ENCODE measurements at places on chromosomes 2 and 18.

- no peak for DNase-seq
Measured at GRCh38 chr18:4144201-4144600, 310.9 kb downstream of the DLGAP1 start.

GRCh38 chr2:143503280-143503679 is 374.1 kb downstream of the ARHGAP15 start:
- DNase-seq = no peak

DNA sequence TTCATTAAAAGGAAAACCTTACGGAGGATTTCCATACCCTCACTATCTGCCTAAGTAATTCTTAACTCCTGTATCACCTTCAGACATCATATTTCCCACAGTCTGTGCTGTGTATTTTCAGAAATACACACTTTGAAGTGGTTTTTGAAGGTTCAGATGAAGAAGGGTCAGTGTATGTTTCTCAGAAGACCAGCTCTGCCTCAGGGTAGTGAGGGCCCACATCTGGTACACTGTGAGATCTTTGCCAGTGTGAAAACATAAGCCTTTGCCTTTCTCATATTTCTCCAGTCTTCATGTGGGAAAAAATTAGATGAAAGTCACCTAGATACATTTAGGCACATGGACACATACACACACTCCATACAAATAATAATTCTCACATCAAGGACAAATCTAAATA is 408.4 kb downstream of the RIT2 start:
- DNase-seq = no peak

- DNase-seq = no peak
Measured at GRCh38 chr2:119491776-119492525, 32.3 kb downstream of the SCTR start.

GRCh38 chr2:159150280-159150746 is 136.2 kb downstream of the WDSUB1 start:
- DNase-seq = no peak

GRCh38 chr2:26550276-26551015 is 72.5 kb upstream of the OTOF start:
- DNase-seq = no peak

- DNase-seq = no peak
Measured at GRCh38 chr2:216683846-216684245, 11.5 kb downstream of the IGFBP5 start.

DNA sequence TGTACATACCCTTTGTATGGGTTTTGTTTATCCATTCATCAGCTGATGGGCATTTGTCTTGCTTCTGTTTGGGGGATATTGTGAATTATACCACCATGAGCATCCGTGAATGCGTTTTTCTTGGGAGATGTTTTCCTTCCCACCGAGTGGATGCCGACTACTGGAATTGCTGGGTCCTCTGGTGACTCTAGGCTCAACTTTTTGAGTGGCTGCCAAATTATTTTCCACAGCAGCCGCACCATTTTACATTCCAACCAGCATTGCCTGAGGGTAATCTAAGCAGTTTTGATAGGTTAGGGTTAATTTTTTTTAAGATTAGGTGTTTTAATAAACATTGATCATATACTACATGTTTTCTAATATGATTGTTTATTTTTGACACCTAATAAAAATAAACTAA is 220.1 kb downstream of the SNTG2 start:
- no peak for DNase-seq

DNA sequence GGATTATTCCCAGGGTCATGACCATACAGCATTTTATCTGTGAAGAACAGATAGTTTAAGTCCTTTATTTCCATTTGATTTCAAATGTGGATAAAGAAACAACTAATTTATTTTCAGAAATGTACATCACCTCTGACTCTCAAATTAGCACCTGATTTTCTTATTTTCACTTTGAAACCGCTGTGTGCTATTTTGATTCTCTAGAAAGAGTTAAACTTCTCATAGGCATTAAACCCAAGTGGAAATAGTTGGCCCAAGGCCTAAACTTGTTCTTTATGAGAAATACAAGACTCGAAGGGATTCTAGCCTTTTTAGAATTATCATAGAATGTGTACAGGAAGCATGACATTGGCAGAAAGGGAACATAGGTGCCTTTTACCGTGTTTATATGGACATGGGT is 41.5 kb upstream of the LTBP1 start:
- DNase-seq = no peak

DNA sequence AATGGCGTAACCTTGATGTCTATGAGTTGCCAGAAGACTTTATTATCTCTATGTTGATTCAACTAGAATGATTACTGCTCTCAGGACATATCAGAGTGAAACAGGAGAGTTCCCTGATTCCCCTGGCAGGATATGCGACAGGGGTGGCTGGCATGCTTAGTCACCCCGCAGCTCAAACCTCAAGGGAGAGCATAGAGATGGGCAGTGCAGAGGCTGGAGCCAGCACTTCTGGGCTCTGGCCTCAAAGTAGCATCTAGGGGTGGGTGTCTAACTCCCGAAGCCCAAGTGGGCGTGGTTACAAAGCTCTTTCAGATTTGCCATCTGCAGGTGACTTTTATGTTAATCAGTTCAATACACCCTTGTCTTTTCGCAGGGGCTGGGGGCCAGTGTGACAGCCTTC is 391.6 kb downstream of the ADCYAP1 start:
- DNase-seq = no peak

- no peak for DNase-seq
Measured at GRCh38 chr18:66328296-66328878, 275.5 kb downstream of the CDH19 start.

DNA sequence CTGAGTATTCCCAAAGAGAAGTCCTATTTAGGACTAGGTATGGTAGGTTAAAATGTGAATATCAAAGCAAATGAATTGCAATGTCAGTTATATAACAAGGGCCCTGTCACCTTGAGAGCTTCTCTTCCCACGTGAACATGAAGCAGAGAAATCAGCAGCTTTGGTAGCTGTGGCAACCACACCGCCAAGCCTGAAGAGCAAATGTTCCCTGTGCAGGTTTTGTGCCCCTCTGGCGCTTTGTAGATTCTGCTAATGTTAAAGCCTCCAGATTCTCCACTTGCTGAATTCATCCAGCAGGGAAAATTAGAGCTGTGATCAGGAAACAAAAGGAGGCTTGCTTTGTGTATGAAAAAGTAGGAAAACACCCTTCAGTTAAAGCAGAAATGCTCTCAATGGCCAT is 322.6 kb downstream of the RBM43 start:
- no peak for DNase-seq

GRCh38 chr18:37967261-37967660 is 401.7 kb upstream of the CELF4 start:
- no peak for DNase-seq

DNA sequence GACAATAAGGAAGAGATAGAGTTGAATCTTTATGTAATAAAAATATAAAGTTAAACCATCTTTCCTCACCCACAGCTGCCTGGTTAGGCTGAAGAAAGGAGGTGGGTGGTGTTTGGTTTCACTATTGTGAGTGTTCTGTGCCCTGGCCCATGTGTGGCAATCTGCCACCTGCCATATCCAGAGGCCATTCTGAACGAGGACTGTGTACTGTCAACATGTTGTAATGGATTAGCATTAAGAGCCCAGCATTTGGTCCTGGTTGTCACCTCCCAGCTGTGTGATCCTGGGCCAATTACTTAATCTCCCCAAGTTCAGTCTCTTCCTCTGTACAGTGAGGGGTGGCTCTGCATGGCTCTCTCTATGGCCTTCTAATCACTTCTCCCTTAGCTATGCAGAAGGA is 118.2 kb upstream of the SEC11C start:
- no peak for DNase-seq

GRCh38 chr2:36389091-36389564 is 33.5 kb downstream of the CRIM1 start:
- no peak for DNase-seq

- DNase-seq = no peak
Measured at GRCh38 chr2:54387059-54387991, 68.8 kb upstream of the SPTBN1 start.

All from GM20000 (cell line).